GM03348 (cell line): ENCODE measurements at places on chromosomes 5 and 9.

DNA sequence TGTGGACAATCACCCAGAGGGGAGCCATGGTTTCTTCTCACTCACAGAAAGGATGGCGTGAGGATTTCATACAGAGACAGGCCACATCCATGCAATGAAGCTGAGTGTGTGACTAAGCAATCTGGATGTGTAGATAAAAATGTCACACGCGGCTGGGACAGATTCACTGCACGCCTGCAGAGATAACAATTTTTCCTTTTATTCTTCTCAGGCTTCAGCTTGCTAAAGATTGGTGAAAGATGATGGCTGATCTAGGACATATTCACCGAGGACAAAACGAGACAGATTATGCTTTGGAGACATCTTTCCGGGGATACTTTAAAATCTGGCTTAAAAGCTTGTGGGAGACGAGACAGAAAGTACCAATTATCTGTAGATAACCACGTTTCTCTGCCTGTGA is 313.9 kb upstream of the TRPC7 start:
- no peak for DNase-seq

GRCh38 chr5:44860267-44860666 is 51.5 kb downstream of the MRPS30 start:
- DNase-seq: no peak

DNA sequence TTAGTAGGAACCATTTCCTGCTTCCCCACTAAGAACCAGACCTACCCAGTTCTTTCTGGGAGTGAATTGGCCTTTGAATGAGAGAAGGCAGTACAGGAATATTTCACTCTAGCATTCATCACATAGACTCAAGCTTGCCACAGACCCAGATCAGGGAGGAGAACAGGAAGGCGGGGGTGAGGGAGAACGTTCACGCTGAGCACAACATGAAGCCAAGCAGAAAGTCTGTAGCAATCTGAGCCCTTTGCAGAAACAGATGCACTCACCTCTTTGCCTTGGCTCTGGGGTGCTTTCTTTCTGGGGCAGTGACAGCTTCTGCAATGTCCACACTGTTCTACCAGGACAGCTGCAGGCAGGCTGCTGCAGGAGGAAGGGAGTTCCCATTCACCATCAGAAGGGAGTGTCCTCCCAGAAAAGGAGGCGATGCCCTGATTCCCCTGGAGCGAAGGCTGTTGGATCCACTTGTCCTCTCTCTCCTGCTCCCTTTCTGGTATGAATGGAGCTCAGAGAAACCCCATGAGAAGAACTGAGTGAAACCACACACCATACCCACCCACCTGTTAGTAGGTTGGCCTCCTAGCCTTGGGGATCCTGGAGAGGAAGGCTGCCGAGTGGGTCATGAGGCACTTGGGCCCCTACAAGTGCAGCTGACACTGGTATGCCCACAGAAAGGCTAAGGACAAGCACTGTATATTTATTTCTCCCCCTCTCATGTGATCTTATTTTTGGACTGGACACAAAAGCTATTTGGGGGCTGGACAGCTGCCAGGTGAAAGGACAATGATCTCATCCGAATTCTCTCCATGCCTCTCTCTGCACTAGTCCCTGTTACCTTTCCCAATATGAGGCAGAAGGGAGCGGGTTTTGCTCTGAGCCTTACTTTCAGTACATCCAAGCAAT is 11.7 kb upstream of the FGF1 start:
- DNase-seq: peak; percentile 73

- DNase-seq: no peak
Observed at GRCh38 chr9:129490583-129491486, 130.1 kb downstream of the C9orf50 start.
